ENCODE measurements at places on chromosomes 1 and 21.

DNA sequence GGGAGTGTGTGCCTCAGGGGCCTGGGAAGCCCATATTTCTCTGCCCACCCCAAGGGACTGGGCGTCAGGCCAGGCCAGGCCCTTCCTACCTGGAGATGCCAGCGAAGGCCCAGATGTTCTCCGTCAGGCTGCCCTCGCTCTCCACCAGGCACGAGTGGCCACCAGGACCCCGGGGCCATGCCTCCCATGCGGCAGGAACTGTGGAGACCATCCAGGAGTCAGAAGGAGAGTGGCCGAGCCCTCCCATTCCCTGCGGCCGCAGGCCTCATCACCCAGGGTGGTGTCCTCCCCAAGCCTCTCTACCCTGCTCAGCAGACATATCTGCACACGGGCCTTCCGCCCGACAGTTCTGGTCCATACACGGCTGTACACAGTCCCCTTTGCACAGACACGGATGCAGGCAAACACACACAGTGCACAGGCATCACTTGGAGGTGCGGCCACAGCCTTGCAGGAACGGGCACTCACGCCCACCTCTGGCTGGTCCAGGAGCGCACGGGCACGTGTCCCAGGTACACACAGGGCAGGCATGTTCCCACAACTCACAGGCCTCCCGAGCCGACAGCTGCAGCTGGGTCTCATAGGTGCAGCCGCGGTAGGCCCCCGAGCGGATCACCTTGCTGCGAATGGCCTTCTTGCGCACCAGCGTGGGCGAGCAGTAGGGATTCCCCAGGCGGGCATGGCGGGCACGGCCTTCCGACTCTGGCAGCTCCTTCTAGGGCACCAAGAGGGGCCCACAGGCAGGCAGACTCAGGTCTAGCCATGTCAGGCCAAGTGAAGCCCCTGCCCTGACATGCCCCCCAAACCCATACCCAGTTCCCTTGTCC is 5.9 kb upstream of the KIF17 start:
- DNase-seq, result no peak

- DNase-seq, result no peak
Observed at GRCh38 chr1:70499695-70500094, 88.6 kb downstream of the CTH start.

DNA sequence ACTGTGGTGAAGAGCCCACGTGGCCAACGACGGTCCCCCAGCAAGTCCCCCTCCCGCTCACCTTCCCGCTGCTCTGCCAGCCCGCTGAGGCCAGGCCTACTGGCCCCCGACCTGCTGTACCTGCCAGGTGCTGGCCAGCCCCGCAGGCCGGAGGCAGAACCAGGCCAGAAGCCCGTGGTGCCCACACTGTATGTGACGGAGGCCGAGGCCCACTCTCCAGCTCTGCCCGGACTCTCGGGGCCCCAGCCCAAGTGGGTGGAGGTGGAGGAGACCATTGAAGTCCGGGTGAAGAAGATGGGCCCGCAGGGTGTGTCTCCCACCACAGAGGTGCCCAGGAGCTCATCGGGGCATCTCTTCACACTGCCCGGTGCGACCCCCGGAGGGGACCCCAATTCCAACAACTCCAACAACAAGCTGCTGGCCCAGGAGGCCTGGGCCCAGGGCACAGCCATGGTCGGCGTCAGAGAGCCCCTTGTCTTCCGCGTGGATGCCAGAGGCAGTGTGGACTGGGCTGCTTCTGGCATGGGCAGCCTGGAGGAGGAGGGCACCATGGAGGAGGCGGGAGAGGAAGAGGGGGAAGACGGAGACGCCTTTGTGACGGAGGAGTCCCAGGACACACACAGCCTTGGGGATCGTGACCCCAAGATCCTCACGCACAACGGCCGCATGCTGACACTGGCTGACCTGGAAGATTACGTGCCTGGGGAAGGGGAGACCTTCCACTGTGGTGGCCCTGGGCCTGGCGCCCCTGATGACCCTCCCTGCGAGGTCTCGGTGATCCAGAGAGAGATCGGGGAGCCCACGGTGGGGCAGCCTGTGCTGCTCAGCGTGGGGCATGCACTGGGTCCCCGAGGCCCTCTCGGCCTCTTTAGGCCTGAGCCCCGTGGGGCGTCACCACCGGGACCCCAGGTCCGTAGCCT is 46.8 kb downstream of the TRIM11 start:
- no peak for DNase-seq

- DNase-seq, result no peak
Observed at GRCh38 chr1:198633675-198634121, 5.1 kb upstream of the PTPRC start.

GRCh38 chr1:67893126-67893495 is 59.8 kb upstream of the GNG12 start:
- DNase-seq, result no peak

GRCh38 chr1:156146769-156147405 is 6.5 kb upstream of the SEMA4A start:
- DNase-seq, result no peak

All from GM10248 (cell line).